ENCODE measurements at places on chromosomes 16 and 17.

DNA sequence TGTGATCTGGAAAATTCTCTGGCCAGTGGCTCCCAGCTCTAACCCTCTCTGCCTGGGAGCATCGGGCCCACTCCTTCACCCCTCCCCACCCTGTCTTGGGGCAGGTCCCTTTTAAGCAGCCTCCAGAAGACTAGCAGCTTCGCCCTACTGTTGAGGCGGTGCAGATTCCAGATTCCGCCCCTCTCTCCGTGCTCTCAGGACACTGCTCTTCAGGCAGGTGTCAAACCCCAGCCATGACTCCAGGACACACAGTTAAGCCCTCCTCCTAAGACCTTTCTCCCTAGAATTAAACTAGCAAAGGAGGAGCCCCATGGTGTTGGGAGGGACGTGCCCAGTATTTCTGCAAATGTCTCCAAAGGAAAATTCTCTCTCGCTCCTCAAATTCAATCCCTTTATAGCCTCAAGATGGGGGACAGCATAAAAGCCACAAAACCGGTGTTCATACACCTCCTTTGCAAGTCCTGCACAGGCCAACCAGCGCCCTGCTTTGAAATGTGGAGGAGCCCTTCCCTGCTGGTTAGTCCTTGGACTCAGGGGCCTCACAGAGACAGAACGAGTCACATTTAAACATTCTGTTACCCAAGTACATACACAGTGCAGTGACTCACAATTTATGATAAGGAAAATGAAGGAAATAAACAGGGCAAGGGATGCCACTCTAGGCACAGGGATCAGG, 7.2 kb downstream of the LPO start:
- DNase-seq = no peak

DNA sequence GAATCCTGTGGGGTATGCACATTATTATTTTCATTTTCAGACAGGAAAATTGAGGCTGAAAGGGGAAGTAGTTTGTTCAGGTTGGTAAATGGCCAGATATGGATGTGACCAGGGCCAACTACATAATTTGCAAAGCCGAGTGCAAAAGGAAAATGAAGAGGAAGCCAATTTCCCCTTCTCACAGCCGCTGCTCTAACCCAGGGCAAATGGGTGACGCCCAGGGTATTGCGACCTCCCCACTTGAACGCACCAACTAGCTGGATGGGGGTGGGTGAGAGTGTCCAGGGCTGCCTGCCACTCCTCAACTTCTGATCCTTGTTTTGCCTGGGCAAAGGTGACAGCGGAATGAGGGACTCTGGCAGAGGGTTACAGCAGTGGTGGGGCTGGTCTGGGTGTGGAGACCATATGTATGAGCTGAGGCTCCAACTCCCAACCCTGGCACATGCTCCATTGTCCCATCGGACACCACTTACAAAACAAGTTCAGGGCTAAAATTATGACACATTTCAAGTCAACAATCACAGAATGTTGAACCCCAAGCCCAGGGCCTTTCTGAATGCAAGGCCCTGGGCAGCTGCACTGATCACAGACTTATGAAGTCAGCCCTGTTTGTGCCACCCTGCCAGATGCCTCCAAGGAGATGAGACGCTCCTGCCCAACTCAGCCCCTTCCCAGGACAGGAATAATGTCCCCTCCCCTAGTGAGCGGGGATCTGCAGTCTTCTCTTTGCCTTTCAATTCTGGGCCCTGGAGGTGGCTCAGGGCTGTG, 1.7 kb downstream of the ANKRD40CL start:
- DNase-seq = no peak

- no peak for DNase-seq
Measured at GRCh38 chr16:1069154-1069553, 3.4 kb upstream of the SSTR5 start.

GRCh38 chr17:46764709-46765401, 53.6 kb downstream of the WNT3 start:
- no peak for DNase-seq

GRCh38 chr16:30131869-30132475, 9.0 kb upstream of the MAPK3 start:
- DNase-seq = no peak

DNA sequence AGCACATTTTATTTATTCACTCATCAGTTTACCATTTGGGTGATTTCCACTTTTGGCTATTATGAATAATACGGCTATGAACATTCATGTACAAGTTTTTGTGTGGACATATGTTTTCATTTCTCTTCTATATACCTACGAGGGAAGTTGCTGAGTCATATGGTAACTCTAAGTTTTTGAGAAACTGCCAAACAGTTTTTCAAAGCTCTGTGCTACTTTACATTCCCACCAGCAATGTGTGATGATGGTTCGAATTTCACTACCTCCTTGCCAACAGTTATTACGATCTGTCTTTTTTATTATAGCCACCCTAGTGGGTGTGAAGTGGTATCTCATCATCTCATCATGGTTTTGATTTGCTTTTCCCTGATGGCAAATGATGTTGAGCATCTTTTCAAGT, 63.7 kb upstream of the MRTFB start:
- DNase-seq = no peak

GRCh38 chr16:65124596-65124995, 2.7 kb upstream of the CDH11 start:
- no peak for DNase-seq

DNA sequence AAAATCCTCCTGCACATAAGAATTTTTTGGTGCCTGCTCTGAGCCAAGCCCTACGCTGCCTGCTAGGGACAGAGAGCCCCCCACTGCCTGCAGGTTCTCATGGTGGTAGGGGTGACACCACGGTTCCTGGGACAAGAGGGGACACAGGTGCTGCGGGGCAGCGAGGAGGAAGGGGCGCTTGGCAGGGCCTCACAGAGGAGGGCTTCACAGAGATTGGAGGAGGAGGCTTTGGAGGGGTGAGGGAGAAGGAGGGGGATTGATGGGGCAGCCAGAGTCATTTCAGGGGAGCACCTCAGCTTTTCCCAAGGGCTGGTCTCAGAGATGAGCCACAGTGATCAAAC, 29.8 kb upstream of the GSG1L start:
- no peak for DNase-seq

DNA sequence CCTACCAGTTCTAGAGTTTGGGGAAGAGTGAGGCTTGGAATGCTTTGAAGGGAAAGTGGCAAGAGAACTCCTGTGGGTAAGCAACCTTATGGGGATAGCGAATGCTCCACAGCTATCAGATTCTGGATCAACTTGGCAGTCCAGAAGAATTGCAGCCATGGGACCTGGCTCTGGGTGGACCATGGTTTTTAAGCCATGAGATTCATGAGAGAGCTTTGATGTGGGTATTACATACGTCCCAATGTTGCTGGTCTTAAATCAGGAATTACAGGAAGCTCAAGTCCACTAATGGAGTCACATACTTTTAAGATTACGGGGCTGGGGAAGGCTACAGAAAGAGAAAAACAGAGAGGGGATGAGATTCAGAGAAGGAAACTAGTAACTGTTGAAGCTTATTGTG, 142.5 kb upstream of the ELAC2 start:
- no peak for DNase-seq

DNA sequence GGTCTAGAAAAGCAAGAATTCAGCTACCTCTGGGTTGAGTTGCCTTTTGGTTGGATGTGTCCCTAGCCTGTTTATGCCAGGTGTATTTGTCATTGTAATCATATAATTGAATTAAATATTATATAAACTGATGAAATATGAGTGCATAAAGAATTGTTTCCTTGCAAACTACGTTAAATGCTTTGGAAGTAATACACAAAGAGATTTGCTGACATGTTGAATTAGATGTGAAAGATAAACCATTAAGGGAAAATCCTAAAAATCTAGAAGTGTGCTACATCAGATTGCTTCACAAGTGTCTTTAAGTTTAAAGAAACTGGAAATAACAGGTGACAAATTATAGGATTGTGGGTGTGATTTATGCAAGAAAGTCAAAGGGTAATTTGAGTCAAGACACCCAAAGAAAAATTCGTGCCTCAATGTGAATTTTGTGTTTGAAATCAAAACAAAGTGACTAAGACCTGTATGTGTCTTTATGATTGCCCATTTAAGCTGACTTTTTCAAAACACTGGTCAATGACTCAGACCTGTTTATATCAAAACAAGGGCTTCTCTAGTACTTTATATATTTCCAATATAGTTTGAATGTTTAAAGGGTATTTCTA, 5.1 kb upstream of the PYY start:
- DNase-seq = no peak

DNA sequence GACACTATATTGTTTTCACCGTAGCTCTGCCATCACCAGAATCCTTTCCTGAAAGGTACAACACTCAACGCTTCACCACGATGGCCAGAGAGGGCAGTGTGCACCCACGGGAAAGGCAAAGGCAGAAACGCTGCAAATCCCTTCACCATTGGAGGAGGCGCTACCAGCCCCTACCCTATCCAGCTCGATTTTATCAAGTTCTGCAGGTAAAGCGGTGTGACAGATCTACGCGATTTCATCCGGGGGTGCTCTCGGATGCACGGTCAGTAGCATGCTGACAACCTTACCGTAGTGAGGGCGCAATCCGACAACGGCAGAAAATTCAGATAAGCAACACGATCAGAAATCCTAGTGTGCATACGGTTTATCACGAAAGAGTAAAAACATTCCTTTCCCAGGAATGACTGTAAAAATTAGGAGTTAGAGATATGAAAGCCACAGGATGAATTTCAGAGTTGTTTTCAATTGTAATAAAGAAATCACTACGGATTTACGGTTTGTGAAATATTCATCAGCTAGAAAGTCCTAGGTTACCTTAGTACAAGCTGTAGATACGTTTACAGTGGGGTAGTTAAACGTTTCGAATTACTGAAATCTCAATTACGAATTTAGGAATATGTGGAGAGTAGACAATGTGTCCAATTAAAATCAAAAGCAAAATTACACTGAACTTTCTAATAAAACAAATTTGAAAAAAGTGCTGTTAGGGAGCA, 1.8 kb downstream of the NETO2 start:
- DNase-seq = peak; percentile 32

GRCh38 chr17:64091116-64091515, 38.8 kb downstream of the ERN1 start:
- no peak for DNase-seq

DNA sequence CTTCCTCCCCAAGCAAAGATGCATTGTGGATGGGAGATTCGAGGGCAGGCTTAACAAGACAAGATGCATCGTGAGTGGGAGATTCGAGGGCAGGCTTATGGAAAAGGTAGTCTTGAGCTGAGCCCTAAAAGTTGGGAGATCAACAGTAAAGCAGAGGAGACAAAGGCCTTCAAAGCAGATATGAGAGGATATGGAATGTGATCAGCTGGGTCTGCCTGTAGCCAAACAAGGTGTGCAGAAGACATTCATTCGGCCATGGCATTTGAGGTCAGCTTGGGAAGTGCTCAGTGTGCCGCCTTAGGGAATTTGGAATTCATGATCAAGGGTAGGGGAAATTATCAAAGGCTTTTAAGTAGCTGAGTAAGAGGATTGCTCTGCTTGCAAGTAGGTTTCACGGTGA, 39.5 kb downstream of the DNAH9 start:
- no peak for DNase-seq

DNA sequence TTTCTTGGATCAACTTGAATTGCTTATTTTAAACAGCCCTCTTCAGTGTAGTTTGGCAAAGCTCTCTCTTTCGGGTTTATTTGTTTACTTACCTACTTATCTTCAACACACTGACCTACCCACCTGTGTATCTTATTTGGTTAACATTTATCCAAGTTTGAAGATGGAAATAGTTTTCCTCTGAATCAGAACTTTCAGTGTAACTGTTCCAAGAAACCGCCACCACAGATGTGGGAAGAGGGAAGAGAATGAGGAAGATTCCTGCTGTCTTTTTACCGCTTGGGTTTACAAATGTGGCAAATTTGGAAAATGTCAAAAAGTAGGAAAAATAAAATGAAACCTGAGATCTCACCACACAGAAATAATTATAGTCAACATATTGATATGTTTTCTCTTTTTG, 115.8 kb downstream of the MSI2 start:
- DNase-seq = no peak

DNA sequence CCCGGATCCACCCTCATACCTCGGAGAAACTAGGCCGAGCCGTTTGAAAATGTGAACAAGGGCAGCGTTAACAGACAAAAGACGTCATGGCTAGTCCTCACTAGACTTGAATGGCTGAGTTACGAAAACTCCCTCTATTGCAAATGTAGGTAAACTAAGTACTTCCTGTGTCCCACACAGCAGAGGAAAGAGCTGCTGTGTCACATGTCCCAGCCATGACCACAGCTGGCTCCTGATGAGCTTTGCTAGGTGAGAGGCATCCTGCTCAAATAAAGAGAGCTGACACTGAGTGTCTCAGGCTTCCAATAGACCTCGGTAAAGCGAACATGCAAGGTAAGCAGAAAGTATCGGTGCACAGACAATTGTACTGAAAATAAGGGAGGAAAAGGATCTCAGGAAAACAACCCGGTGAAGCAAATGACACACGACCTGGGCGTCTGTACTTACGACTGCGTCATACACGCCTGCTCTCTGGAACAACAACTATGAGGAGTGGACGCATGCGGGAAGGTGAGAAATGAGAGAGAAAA, 26.0 kb downstream of the TMEM204 start:
- no peak for DNase-seq

DNA sequence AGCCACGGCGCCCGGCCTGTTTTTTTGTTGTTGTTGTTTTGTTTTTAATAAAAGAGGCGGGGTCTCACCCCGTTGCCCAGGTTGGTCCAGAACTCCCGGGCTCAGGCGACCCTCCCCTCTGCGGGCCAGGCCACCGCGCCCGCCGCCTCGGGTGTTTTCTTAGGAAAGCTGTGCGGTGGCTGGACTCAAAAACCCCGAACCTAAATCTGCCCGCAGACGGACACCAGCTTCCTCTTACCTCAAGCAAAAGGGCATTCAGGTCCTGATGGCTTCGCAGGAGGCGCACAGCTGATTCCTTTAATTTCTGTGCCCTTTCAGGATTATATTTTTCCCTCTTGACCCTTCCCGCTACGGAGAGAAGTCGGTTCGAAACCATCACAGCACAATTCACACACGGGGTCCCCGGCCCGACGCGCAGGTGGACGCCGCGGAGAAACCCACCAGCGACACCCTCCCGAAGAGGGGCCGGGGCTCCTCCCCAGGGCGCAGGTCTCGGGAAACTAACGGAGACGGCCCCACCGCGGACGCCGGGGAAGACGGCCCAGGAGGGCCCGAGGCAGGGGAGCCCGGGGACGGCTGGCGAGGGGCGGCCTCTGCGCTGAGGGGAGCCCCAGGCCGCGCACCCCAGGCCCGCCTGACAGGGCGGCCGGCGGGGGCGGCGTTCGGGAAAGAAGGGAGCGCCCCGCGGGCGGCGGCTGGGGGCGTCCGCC, 653 bp downstream of the FANCA start:
- DNase-seq = no peak
